CD8-positive, alpha-beta T cell (primary cell): ENCODE measurements at places on chromosomes 4 and X. TPM values are rescaled to one million over a fixed set of nuclear protein-coding genes. Genes with fewer than 3 reads are reported as not detected.

MAGEB5 gene
- total RNA-seq: not detected

MAP7D3 gene
- total RNA-seq: 3.6 TPM

- DNase-seq: no peak
Measured at GRCh38 chr4:6967846-6968340, 58.3 kb downstream of the TBC1D14 start.

BANK1 gene
- 1.1 TPM for total RNA-seq

SCML2 gene
- total RNA-seq: 0.33 TPM

TMEM131L gene
- total RNA-seq: 80.8 TPM

SLC26A1 gene
- 0.31 TPM for total RNA-seq

GRCh38 chr4:8278421-8279287 lies 9.1 kb downstream of the HTRA3 start:
- DNase-seq: no peak

EPHA5 gene
- not detected for total RNA-seq

GRCh38 chr4:127959794-127960193 lies 5.2 kb downstream of the MFSD8 start:
- no peak for DNase-seq

- DNase-seq: no peak
Measured at GRCh38 chr4:10087152-10087791, 29.3 kb downstream of the WDR1 start.

MTTP gene
- total RNA-seq: not detected

MID1 gene
- total RNA-seq: not detected

DNA sequence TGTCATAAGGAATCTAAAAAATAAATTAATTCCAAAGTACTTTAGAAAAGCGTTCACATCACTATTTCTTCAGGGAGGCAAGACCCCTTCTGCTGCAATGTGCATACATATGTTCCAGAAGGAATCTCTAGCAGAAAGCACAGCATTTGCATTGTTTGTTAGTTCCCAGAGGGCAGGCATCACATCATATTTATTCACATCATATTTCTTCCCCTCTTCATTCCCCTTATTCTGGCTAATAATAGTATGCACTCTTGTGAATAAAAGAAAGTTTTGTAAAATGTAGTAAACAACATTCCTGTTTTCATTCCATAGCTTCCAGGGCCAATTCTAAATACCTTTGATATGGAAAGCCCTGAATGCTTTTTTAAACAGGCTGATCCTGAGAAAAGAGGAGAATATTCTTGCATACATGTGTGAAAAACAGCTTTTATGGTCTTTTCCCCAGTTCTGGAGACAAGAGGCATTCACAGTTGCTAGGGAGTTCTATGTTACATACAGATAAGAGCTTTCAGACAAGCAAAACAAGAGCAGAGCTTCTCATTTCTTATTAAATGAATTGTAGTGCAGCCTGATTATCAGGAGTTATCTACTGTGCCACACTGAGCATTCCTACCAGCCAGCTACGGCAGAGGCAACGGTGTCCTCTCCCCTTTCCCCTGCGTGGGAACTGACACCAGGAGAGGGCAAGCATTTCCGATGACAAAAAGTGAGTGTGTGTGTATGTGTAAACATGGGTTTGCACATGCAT lies 15.2 kb downstream of the GATB start:
- no peak for DNase-seq

- no peak for DNase-seq
Measured at GRCh38 chrX:109839694-109840567, 106.9 kb upstream of the ACSL4 start.

- DNase-seq: no peak
Measured at GRCh38 chr4:184251670-184251980, 34.0 kb upstream of the ENPP6 start.

DNA sequence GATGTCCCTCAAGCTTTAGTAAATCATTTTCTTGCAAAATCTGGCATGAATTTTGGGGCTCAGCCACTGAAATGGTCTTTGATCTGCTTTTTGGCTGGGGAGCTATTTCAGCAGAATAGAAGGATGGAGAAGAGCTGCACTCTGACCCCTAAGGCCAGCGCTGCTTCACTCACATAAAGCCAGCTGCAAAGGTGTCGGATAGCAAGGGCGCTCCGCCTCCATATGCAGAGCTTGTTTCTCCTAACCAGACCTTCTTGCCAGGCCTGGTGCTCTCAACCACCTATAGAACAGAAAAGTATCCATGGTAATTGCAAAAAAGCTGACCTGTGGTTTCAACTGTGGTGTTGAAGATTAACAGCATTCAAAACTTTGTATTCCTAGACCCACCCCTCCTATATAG lies 24.1 kb upstream of the COQ2 start:
- DNase-seq: no peak
